Renal cortical epithelial cell (primary cell): ENCODE measurements at places on chromosomes 6 and 20. TPM values are rescaled to one million over a fixed set of nuclear protein-coding genes. Genes with fewer than 3 reads are reported as not detected.
A peak's percentile ranks its signal among the peaks of the same experiment; 100 is the strongest.

- DNase-seq: no peak
Measured at GRCh38 chr6:168607272-168608112, 166.5 kb downstream of the SMOC2 start.

DNA sequence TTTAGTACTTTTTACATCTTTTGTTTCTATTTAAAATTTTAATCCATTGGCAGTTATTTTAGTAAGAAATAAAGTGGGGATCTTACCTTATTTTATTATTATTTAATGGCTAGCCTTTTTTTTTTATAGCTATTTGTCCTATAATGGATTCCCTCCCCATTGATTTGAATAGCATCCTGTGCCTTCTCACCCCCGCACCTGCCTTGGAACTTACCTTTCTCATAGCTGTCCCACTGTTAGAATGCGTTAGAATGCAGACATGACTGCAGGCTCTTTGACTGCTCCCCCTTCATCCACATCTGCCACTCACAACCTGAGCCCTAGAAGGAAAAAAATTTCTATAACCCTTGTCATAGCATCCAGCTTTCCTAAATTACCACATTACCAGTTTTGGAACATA lies 9.1 kb downstream of the PKIB start:
- no peak for DNase-seq

The CST8 gene
- total RNA-seq: not detected in 2 replicates

- no peak for DNase-seq
Measured at GRCh38 chr20:20009784-20010253, 7.3 kb upstream of the NAA20 start.

DNA sequence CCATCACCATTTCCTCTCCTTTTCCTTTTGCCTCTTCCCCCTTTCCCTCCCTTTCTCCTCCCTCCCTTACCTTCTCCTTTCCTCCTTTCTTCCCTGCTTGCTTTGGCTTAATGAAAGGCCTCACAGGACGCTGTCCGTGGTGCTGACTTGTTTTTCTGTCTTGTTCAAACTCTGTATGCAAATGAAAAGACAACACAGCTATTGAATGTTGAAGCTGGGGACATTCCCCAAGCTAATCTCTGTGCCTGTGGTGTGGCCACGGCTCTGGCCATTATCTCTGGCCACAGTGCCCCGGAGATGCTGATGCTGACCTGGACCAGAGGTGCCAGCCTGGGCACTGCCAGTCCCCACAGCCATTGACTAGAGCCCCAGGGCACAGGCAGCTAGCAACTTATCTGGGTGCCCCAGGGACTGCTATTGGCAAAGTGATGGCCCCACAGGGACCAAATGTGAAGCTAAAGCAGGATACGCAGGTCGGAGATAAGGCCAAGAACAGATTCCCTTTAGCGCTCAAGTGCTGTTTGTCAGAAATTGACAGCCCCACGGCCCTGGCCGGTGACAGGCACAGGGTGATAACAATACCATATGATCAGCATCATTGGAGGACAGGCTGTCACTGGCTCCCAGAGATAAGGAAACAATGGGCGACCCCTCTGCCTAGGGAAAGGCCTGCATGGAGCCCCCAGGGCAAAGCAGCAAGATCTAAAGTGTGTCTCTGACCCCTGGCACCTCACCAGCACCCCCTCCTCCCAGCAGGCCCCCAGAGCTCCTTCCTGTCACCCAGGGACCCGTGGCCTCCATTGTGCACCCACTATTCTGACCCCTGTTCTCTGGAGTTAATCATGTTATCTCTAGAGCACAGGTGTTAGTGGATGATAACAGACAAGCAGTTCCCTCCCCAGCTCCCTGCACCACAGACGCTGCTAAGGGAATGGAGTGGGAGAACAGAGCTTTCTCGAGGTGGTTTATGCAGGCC lies 31.6 kb upstream of the SLC32A1 start:
- peak; percentile 67 for DNase-seq

DNA sequence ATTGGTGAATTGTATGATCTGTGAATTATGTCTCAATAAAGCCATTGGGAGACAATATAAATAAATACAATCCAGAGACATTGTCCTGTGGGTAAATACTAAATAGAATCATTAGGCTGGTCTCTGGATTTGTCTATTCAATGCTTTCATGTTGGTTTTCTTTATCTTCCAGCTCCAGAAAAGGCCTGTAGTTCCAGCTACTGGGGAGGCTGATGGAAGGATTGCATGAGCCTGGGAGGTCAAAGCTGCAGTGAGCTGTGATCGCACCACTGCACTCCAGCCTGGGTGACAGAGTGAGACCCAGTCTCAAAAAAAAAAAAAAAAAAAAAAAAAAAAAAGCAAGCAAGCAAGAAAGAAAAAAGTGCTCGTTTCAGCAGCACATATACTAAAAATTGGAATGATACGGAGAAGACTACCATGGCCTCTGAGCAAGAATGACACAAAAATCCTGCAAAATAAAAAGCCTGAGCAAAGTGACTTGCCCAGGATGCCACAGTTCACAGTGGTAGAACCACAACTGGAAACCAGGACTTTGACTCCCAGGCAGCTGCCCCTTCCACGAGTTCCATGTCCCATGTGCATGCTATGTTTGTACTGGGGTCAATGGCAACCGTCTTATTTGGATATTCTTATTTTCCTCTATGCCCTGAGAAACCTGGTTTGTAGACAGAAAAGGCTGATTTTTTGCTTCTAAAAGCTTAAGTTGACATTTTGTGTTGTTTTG lies 33.6 kb upstream of the GMPR start:
- DNase-seq: no peak
